ENCODE measurements at places on chromosomes 16 and 17. TPM values are rescaled to one million over a fixed set of nuclear protein-coding genes. Genes with fewer than 3 reads are reported as not detected.

The ATP2A1 gene
- 7.7 TPM for total RNA-seq

- H3K4me3 ChIP-seq = no peak overlapping the region
- H3K4me1 ChIP-seq = no peaks in the 10 kb centered on the region
- H3K27ac ChIP-seq = no peak overlapping the region
- no peak for DNase-seq
These were observed 54.8 kb downstream of the SPECC1 start for GRCh38 chr17:20063665-20064648.

DNA sequence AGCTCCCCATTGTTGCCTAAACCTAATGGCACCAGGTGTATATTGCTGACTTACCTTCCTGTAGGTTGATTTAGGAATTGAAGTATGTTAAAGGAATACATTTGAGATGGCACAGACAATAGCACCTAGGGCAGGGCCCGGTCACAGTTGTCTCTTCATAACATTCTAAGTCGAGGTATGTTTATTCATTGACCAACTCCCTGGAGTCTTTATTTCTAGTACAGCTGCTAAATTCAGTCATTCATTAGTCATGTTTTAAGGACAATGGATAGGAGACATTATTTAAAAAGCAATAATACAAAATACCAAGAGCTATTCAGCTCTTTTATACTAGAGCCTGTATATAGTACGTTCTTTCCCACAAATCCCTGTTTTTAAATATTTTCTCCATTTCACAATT is 369.5 kb upstream of the HSBP1 start:
- no peaks in the 10 kb centered on the region for H3K4me1 ChIP-seq
- H3K27ac ChIP-seq = no peak overlapping the region
- no peaks in the 10 kb centered on the region for H3K36me3 ChIP-seq
- no peak overlapping the region for H3K4me3 ChIP-seq
- H3K27me3 ChIP-seq = no peaks in the 10 kb centered on the region
- no peak for DNase-seq

GRCh38 chr17:67211742-67212141 is 33.3 kb downstream of the HELZ start:
- no peaks in the 10 kb centered on the region for H3K27me3 ChIP-seq
- H3K27ac ChIP-seq = no peak overlapping the region
- H3K36me3 ChIP-seq = peaks cover 47% of the 10 kb centered on the region
- no peak for DNase-seq
- no peak overlapping the region for H3K4me3 ChIP-seq

GRCh38 chr17:43999024-43999423 is 5.4 kb upstream of the NAGS start:
- H3K4me3 ChIP-seq = no peak overlapping the region
- H3K27me3 ChIP-seq = peaks cover 26% of the 10 kb centered on the region
- H3K27ac ChIP-seq = no peak overlapping the region
- DNase-seq = no peak
- no peaks in the 10 kb centered on the region for H3K36me3 ChIP-seq

GRCh38 chr17:39591958-39592954 is 15.5 kb downstream of the NEUROD2 start:
- no peaks in the 10 kb centered on the region for H3K36me3 ChIP-seq
- no peak overlapping the region for H3K4me3 ChIP-seq
- peaks cover 98% of the 10 kb centered on the region for H3K27me3 ChIP-seq
- H3K4me1 ChIP-seq = no peaks in the 10 kb centered on the region
- DNase-seq = peak; percentile 96
- no peak overlapping the region for H3K27ac ChIP-seq

The TBC1D24 gene
- 19.4 TPM for total RNA-seq

DNA sequence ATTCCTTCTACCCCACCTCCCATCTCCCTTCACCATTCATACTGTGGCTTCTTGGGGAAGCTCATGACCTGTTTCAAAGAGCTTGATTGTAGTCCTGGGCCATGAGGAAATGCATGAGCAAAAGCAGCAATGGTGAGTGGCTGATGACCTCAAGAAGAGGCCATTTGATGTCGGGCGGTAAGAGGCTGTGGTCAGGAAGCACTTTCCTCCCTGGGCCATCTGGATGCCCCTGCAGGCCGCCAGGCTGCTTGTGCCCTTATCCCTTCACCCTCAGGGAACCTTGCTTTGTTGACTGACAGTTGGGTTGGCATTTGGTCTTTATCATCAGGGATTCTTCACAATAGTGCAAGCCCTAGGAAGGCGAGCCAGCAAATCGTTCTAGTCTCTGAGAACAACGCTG is 78.3 kb upstream of the TBX2 start:
- H3K4me3 ChIP-seq = no peak overlapping the region
- H3K27ac ChIP-seq = no peak overlapping the region
- H3K36me3 ChIP-seq = no peaks in the 10 kb centered on the region
- no peak for DNase-seq
- H3K27me3 ChIP-seq = no peaks in the 10 kb centered on the region
- peaks cover 5% of the 10 kb centered on the region for H3K4me1 ChIP-seq

The DYNLRB2 gene
- total RNA-seq = 0.87 TPM

The EPN3 gene
- total RNA-seq = not detected

GRCh38 chr17:68346448-68346847 is 55.2 kb downstream of the ARSG start:
- H3K27ac ChIP-seq = no peak overlapping the region
- no peaks in the 10 kb centered on the region for H3K36me3 ChIP-seq
- no peak overlapping the region for H3K4me3 ChIP-seq
- peaks cover 4% of the 10 kb centered on the region for H3K4me1 ChIP-seq

DNA sequence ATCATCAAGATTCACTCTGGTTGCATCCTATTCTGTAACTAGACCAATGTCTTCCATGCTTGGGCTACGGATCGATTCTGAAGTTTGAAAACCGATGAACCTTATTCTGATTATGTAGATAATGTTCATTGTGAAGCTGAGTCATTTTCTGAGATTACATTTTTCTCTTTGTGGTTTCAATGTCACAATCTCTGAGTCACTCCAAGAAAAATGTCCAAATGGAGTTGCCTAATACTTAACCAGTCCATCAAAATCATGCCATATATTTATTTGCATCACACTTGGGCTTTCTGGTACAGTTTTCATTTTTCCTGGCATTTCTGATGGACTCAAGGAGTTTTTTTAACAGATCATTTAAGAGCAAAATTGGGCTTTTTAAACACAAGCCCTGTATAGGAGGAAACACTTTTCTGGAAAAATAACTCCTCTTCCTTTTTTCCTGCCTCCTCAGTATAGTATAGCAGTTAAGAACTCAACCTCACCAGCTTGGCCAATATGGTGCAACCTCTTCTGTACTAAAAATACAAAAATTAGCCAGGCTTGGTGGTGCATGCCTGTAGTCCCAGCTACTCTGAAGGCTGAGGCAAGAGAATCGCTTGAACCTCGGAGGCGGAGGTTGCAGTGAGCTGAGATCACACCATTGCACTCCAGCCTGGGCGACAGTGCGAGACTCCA is 17.5 kb downstream of the CACNG3 start:
- H3K36me3 ChIP-seq = no peaks in the 10 kb centered on the region
- H3K4me3 ChIP-seq = no peak overlapping the region
- no peak for DNase-seq
- no peaks in the 10 kb centered on the region for H3K27me3 ChIP-seq
- no peaks in the 10 kb centered on the region for H3K4me1 ChIP-seq

DNA sequence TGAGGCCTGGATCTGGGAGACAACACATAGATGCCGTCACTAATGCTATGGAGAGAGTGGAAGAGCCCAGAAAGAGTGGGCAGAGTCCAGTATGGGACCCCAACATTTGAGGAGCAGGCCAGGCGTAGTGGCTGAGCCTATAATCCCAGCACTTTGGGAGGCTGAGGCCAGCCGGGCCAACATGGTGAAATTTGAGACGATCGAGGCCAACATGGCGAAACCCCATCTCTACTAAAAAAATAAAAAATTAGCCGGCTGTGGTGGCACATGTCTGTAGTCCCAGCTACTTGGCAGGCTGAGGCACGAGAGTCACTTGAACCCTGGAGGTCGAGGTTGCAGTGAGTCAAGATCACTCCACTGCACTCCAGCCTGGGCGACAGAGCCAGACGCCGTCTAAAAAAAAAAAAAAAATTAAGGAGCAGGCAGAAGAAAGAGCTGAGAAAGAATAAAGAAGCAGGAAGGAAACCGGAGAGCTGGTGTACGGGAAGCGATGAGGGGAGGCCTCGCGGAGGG is 6.0 kb upstream of the DNAI2 start:
- no peak overlapping the region for H3K27ac ChIP-seq
- no peaks in the 10 kb centered on the region for H3K27me3 ChIP-seq
- no peak overlapping the region for H3K4me3 ChIP-seq
- no peak for DNase-seq
- no peaks in the 10 kb centered on the region for H3K4me1 ChIP-seq

The CX3CL1 gene
- total RNA-seq = 0.82 TPM

The OR4D2 gene
- total RNA-seq = not detected

GRCh38 chr16:62965831-62966230 is 929.6 kb upstream of the CDH8 start:
- H3K4me1 ChIP-seq = no peaks in the 10 kb centered on the region
- no peak overlapping the region for H3K27ac ChIP-seq
- no peaks in the 10 kb centered on the region for H3K27me3 ChIP-seq
- no peaks in the 10 kb centered on the region for H3K36me3 ChIP-seq

The EFCAB5 gene
- not detected for total RNA-seq

DNA sequence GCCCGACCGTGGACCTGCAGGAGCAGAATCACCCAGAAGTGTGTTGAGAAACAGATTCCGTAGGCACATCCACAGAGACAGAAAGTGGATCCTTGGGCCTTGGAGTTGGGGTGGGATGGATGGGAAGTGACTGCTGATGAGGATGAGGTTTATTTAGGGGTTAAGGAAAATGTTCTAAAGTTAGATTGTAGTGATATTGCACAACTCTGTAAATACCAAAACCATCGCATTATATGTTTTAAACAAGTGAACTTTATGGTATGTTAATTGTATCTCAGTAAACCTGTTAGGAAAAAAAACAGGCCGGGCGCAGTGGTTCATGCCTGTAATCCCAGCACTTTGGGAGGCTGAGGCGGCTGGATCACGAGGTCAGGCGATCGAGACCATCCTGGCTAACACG is 3.6 kb downstream of the ENDOV start:
- no peak overlapping the region for H3K27ac ChIP-seq
- no peaks in the 10 kb centered on the region for H3K4me1 ChIP-seq
- peaks cover 23% of the 10 kb centered on the region for H3K36me3 ChIP-seq
- no peak for DNase-seq
- H3K4me3 ChIP-seq = no peak overlapping the region

GRCh38 chr16:68374246-68374805 is 63.5 kb downstream of the PRMT7 start:
- peaks cover 4% of the 10 kb centered on the region for H3K4me1 ChIP-seq
- H3K27ac ChIP-seq = no peak overlapping the region
- H3K36me3 ChIP-seq = no peaks in the 10 kb centered on the region
- H3K27me3 ChIP-seq = no peaks in the 10 kb centered on the region

GRCh38 chr17:58278661-58279015 is 2.1 kb downstream of the MPO start:
- H3K4me3 ChIP-seq = no peak overlapping the region
- H3K4me1 ChIP-seq = no peaks in the 10 kb centered on the region
- H3K27ac ChIP-seq = no peak overlapping the region
- H3K27me3 ChIP-seq = no peaks in the 10 kb centered on the region
- no peak for DNase-seq

GRCh38 chr17:19644493-19645210 is 3.9 kb upstream of the ALDH3A2 start:
- no peaks in the 10 kb centered on the region for H3K36me3 ChIP-seq
- peaks cover 4% of the 10 kb centered on the region for H3K4me1 ChIP-seq
- DNase-seq = no peak

- no peaks in the 10 kb centered on the region for H3K4me1 ChIP-seq
- peak overlapping the region; percentile 86 for H3K4me3 ChIP-seq
- no peaks in the 10 kb centered on the region for H3K27me3 ChIP-seq
- no peak overlapping the region for H3K27ac ChIP-seq
These were observed 90.6 kb upstream of the FBXO47 start for GRCh38 chr17:39057701-39058206.

DNA sequence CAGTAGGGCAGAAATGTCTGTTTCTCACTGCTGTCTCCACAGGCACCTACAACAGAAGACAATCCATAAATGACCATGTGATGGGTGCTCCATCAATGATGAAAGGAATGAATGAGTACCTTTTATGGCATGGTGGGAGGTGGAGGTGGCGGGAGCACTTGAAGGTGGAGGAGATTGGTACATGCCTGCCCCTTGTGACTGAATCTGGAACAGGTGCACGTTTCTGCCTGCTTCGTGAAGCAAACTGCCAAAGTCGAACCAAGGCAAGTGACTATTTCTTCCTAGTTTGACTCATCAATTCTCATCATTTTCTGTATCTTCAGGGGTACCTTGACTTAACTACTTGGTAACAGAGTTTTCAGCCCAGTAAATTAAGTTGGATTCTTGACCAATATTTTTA is 25.4 kb downstream of the CDRT15 start:
- no peak overlapping the region for H3K4me3 ChIP-seq
- H3K36me3 ChIP-seq = peaks cover 18% of the 10 kb centered on the region
- DNase-seq = no peak
- no peaks in the 10 kb centered on the region for H3K4me1 ChIP-seq

DNA sequence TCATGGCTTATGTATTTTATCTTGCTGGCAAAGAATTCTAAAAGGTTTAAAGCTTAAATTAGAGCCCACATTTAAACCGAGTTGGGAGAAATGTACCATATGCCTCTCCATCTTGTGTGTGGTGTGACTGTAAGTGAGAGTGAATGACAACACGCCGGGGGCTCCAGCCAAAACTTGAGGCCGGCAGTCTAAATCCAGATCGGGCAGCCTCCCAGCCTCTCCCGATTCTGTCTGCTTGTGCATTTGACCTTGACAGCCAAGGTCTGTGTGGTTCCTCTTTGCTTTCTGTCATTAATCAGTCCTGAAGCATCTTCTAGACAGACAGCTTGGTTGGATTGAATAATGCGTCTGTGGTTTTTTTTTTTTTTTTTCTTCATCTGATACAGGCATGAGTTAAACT is 1093.2 kb upstream of the EEF2KMT start:
- no peak for DNase-seq
- H3K4me3 ChIP-seq = no peak overlapping the region
- no peaks in the 10 kb centered on the region for H3K4me1 ChIP-seq
- H3K27me3 ChIP-seq = no peaks in the 10 kb centered on the region
- no peak overlapping the region for H3K27ac ChIP-seq
- no peaks in the 10 kb centered on the region for H3K36me3 ChIP-seq

GRCh38 chr17:43314611-43315011 is 80.8 kb upstream of the RNU2-1 start:
- no peak overlapping the region for H3K27ac ChIP-seq
- H3K27me3 ChIP-seq = no peaks in the 10 kb centered on the region
- no peaks in the 10 kb centered on the region for H3K4me1 ChIP-seq
- no peaks in the 10 kb centered on the region for H3K36me3 ChIP-seq
- no peak overlapping the region for H3K4me3 ChIP-seq

The CLEC3A gene
- total RNA-seq = not detected

GRCh38 chr16:17224879-17225281 is 245.9 kb downstream of the XYLT1 start:
- H3K4me3 ChIP-seq = no peak overlapping the region
- no peaks in the 10 kb centered on the region for H3K4me1 ChIP-seq

The ZNF750 gene
- total RNA-seq = not detected

GRCh38 chr16:56506941-56507340 is 12.9 kb downstream of the BBS2 start:
- DNase-seq = no peak
- H3K4me3 ChIP-seq = no peak overlapping the region
- H3K27ac ChIP-seq = no peak overlapping the region
- H3K4me1 ChIP-seq = no peaks in the 10 kb centered on the region
- H3K27me3 ChIP-seq = no peaks in the 10 kb centered on the region
- peaks cover 67% of the 10 kb centered on the region for H3K36me3 ChIP-seq

Data from endodermal cell (in vitro differentiated cells).